ENCODE measurements at places on chromosomes 4 and X.

- no peak for DNase-seq
These were observed 1709.0 kb downstream of the PCDH7 start for GRCh38 chr4:32429151-32429550.

DNA sequence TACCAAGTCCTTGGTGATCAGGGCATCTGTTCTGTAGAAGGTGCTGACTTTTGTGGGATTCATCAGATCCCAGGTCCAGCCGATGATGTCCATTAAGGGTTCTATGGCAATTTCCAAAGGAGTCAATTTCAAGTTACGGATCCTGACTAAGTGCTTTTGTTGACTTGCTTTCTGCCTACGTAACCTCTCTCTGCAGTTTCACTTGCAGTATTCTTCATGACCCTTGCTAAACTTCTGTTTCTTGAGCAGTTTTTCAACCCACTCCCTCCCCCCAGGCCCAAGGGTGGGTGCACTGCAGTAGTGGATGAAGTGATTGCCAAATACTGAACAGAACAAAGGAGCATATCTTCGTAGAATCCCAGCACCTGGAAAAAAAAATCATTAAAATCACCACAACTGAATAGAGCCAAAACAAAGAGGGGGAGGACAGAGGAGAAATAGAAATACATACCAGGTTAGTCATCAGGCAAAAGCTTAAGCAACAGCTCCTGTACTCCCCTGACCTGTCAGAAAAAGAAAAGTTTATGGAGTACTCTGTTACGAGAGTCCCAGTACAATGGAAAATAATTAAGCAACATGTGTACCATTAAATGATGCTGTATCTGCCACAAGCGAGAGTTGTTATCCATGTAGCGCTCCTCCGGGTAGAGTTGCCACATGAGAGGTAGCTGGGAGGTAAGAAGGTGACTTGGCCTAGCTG is 5.8 kb downstream of the CMC4 start:
- no peak for DNase-seq

DNA sequence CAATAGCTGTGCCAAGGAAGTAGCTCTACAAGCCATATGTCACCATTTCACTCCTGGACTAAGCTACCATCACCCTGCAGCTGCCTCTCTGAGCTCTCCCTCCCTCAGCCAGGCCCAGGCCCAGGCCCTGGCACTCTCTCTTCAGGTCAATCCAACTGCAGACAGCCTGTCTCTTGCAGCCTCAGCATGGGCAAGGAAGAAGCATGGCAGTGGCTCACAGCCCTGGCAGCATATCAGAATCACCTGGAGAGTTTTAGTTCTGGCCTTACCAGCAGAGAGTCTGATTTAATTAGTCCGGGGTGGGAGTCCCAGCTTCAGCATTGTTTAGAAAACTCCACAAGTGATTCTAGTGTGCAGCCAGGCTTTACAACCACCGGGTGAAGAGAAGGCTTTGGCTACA is 31.5 kb downstream of the NALF2 start:
- no peak for DNase-seq

DNA sequence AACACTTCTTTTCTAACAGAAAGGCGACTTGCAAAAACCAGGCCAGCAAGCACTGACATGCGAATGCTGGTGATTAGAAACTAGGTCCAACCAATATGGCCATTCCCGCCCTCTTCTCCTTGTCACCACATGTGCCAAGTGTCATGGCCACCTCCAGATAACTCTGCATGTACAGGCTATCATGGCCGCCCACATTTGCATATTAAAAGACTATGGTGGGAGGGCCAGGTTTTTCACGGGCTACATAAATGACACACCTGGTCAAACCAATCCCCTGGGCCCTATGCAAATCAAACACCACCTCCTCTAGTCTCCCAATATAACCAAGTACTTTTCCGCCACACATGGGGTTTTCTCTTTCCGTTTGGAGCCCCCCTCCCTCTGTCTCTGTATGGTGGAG is 40.1 kb downstream of the NUDT11 start:
- no peak for DNase-seq

- DNase-seq = no peak
These were observed 25.5 kb downstream of the CHST7 start for GRCh38 chrX:46599051-46599560.

GRCh38 chr4:856225-856901 is 30.4 kb upstream of the CPLX1 start:
- no peak for DNase-seq

All from NCI-H2081 treated with DMSO at 0.1 percent for 48 hours (cell line).